ENCODE measurements at places on chromosomes 11 and 22.

GRCh38 chr11:6433998-6434660 is 6.7 kb downstream of the HPX start:
- no peak overlapping the region for H3K27ac ChIP-seq
- no peaks in the 10 kb centered on the region for H3K36me3 ChIP-seq
- no peaks in the 10 kb centered on the region for H3K27me3 ChIP-seq
- DNase-seq = no peak

DNA sequence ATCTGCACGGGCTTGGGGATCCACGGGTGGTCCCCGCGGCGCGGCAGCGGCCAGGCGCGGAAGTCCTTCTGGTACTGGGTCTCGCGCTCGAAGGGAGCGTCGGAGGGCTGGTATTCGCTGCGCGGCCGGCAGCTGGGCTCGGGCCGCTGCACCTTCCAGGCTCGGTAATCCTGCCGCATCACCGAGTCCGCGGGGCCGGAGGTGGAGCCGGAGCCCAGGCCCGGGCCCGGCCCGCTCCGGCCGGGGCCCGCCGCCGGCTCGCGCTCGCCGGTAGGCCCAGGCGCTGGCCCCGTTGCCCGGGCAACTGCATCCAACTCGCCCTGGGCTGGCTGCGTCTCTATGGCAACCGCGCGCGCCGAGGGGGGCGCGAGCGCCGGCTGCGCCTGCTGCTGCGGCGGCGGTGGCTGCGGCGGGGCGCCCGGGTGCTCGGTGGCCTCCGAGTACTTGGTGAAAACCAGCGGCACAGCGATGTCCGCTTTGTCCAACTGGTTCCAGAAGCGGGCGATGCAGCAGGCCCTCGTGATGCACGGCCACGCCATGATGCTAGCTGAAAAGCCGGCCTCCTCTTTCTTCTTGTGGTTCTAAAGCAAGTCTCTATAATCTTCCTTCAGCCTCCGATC is 897 bp downstream of the MAP6 start:
- no peaks in the 10 kb centered on the region for H3K36me3 ChIP-seq
- H3K27ac ChIP-seq = peak overlapping the region; percentile 75
- H3K4me3 ChIP-seq = peak overlapping the region; percentile 58
- peak; percentile 91 for DNase-seq
- H3K4me1 ChIP-seq = peaks cover 21% of the 10 kb centered on the region
- H3K27me3 ChIP-seq = peaks cover 13% of the 10 kb centered on the region

DNA sequence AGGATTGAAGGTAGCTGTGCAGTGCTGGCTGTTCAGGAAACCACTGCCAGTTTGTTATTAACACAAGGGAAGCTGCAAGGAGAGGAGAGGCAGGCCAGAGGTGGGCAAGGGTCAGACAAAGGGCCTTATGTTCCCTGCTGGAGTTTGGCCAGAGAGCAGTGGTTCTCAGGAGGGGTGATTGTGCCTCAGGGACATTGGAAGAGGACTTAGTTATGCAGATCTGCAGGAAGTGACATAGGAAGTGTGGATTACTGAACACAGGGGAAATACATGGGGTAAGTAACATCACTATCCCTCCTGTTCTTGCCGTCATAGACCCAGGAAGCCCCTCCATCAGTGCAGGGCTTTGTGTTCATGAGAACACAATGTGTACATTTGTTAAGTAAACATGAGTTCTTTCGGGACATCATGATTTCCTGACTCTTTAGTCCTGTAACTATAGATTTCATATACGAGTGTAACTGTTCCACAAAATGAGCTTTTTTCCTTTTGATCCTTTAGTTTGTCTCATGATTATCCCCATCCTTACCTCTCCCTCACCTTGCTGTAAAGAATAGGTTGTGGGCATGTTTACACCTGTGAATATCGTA is 5.9 kb downstream of the SRRD start:
- peaks cover 47% of the 10 kb centered on the region for H3K36me3 ChIP-seq
- H3K27me3 ChIP-seq = no peaks in the 10 kb centered on the region
- no peaks in the 10 kb centered on the region for H3K4me1 ChIP-seq
- no peak overlapping the region for H3K27ac ChIP-seq
- H3K4me3 ChIP-seq = no peak overlapping the region

DNA sequence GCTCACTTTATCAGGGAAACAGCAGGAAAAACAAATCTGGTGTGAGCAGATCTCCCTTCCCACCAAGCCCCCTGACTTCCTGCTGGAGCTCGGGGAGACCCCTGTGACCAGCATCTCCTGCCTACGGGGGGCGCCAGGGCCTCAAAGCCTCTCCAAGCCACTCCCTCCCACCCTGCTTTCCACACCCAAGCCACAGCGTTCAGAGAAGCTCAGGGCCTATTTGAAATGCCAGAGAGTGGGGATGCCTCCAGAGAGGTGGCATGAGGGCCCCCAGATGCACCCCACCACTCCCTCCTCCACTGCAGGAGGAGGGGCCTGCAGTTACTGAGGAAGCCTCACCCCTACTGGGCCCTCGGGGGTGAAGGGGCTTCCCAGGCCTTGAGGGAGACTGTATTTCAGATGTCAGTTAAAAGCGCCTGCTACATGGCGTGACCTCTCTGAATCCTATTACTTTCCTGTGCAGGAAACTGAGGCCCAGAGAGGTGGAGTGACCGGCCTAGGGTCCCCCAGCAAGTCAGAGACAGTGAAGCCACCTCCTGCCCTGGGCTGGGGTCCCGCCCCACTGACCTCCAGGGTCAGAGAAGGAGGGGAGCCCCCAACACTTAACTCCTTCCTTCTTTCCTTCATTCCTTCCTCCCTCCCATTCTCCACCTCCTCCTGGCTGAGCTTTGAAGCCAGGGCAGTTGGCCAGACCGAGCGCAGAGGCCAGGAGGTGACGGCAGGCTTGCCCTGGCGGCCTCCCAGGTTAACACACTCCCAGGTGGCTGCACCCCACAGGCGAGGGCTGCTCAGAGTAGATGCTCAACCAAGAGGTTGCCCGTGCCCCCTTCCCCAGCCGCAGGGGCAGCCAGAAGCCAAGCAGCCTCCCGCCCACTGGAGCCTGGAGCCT is 6.0 kb upstream of the CDKN1C start:
- H3K36me3 ChIP-seq = no peaks in the 10 kb centered on the region
- no peaks in the 10 kb centered on the region for H3K27me3 ChIP-seq
- no peak for DNase-seq
- peak overlapping the region; percentile 57 for H3K4me3 ChIP-seq
- no peak overlapping the region for H3K27ac ChIP-seq

DNA sequence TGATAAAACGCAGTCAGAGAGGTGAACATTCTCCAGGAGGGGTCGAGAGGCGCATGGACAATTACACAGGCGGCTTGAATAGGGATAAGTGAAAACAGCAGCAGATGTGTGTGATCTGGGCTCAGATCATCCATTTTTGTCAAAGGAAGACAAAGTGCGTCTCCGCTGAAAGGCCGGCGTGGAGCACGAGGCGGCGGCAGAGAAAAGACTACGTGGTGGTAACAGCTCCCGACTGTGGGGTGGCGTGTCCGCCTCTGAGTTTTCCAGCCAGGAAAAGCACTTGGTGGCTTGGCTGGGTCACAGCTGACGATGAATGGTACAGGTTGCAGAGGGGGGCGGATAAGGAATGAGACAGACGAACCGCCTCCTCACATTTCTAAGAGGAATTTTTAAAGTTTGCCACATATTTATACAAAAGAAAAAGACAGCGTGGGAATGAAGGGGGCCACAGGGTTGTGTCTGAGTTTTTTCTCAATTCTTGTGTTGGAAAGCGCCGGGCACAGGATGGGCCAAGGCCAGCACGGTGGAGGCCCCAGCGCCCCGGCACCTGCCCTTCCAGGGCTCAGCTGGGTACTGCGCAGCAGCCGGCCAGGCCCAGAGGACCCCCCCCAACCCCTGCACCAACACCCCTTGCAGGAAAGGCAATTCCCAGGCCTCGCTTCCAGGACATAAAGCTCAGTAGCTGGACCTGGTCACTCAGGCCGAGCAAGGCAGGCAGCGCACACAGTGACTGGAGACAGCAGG is 80.4 kb downstream of the TRMU start:
- H3K4me1 ChIP-seq = peaks cover 23% of the 10 kb centered on the region
- no peaks in the 10 kb centered on the region for H3K27me3 ChIP-seq
- no peak overlapping the region for H3K4me3 ChIP-seq
- DNase-seq = no peak

DNA sequence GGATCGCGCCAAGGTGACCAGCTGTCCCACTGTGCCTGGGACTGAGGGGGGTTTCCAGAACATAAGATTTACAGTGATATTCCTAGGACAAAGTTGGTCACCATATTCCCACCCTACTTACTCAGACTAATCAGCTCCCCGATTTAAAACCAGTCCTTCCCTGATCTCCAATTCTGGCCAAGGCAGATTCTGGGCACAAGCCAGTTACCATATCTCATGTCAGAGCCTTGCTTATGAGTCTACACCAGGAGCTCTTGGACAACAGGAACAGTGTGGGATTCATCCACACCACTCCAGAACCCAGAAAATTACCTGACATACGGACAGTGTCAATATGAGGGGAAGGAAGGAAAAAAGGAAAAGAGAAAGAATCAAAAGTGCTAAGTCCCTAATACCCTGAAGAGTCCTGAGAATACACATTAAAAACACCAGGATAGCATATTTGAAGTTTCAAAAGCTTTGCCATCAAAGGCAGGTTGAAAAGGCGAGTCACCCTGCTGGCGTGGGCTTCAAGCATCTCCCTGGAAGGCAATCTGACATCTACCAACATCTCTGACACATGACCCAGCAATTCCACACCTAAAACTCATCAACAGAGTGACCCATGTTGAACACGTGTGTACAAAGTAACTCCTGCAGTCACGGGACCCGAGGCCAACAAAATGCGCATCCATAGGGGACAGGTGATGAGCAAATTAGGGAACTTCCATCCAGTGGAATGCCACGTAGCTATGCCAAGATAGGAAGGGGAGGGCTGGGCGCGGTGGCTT is 8.0 kb upstream of the IL2RB start:
- no peak overlapping the region for H3K4me3 ChIP-seq
- H3K27me3 ChIP-seq = no peaks in the 10 kb centered on the region
- H3K4me1 ChIP-seq = no peaks in the 10 kb centered on the region
- no peak overlapping the region for H3K27ac ChIP-seq
- DNase-seq = no peak

DNA sequence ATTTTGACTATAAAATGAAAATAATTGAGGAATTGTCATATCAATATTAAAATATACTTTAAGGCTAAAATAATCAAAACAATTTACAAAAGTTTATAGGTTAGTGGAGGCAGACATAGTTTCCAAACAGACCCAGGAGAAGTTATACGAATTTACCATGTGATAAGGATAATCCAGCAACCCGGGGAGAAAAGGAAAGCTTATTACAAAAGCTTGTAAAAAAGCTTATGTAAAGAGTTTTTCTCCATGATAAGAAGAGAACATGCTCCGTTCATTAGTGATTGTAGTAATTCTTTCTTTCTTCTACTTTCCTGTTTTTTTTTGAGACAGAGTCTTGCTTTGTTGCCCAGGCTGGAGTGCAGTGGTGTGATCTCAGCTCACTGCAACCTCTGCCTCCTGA is 79.0 kb downstream of the ATXN10 start:
- no peaks in the 10 kb centered on the region for H3K4me1 ChIP-seq
- H3K36me3 ChIP-seq = peaks cover 10% of the 10 kb centered on the region
- no peak overlapping the region for H3K27ac ChIP-seq
- no peaks in the 10 kb centered on the region for H3K27me3 ChIP-seq
- no peak for DNase-seq
- H3K4me3 ChIP-seq = no peak overlapping the region

- H3K27me3 ChIP-seq = no peaks in the 10 kb centered on the region
- no peak overlapping the region for H3K4me3 ChIP-seq
- H3K27ac ChIP-seq = no peak overlapping the region
- no peaks in the 10 kb centered on the region for H3K36me3 ChIP-seq
- DNase-seq = no peak
- H3K4me1 ChIP-seq = no peaks in the 10 kb centered on the region
Measured at GRCh38 chr11:27312110-27312509, 50.9 kb downstream of the CCDC34 start.

- H3K36me3 ChIP-seq = peaks cover 14% of the 10 kb centered on the region
- no peaks in the 10 kb centered on the region for H3K27me3 ChIP-seq
- H3K27ac ChIP-seq = no peak overlapping the region
Measured at GRCh38 chr11:63699896-63700295, 18.6 kb downstream of the RTN3 start.

DNA sequence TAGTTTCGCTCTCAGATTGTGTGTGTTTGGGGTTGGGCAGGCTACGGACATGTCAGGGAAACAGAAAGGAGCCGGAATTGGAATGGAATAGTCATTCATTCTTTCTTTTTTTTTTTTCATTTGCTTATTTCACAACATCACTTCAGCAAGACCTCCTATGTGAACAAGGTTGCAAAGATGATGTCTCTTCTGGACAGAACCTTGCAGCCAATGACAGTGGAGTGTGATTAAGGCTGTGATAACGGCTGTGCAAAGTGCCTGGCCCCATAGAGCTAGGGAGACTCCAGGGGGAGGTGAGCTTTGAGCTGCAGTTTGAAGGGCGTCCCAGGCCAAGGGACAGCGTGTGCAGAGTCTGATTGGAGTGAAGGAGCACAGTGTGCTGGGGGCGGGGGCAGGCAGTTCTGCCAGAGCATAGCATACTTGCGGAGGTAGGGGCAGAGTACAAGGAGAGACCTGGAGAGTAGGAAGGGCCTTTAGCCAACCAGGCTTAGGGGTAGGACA is 3.4 kb downstream of the TIGD3 start:
- peaks cover 4% of the 10 kb centered on the region for H3K27me3 ChIP-seq
- H3K27ac ChIP-seq = no peak overlapping the region
- H3K4me3 ChIP-seq = no peak overlapping the region
- H3K4me1 ChIP-seq = peaks cover 35% of the 10 kb centered on the region

DNA sequence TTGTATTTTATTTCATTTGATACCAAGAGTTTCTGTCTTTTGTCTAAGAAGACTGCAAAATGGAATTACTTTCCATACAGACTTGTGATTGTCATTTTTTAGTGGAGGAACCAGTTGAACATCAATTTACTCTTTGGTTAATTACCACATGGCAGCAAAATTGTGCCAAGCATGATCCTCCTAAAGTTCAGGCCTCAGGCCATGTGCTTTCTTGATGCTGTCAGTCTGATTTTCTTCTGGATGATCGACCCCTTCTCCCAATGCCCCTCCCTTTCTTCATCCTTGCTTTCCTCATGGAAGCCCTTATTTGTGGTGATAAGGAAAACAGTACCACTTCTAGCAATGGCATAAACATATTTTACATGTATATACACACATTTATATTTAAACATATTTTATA is 76.2 kb downstream of the SVIP start:
- no peak overlapping the region for H3K4me3 ChIP-seq
- H3K4me1 ChIP-seq = no peaks in the 10 kb centered on the region
- DNase-seq = no peak
- H3K27ac ChIP-seq = no peak overlapping the region
- H3K36me3 ChIP-seq = no peaks in the 10 kb centered on the region

DNA sequence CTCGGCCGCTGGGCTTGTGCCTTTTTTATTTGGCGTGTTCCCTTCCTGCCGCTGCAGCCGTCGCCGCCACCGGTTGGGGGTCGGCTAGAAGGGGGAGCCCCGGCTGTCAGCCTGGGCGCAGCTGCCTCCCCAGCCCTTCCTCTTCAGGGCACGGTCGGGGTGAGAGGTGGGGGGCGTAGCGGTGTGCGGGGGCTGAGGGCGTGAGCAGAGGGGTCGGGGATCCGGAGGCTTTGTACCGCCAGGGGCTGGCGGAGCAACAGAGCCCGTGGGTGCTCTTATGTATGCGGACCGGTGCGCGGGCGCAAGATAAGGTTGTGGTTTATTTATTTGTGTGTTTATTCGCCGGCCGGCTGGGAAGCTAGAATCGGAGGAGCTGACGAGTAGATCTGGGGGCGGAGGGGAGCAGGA is 477 bp downstream of the ZBTB16 start:
- H3K27ac ChIP-seq = peak overlapping the region; percentile 75
- peaks cover 16% of the 10 kb centered on the region for H3K36me3 ChIP-seq
- H3K27me3 ChIP-seq = peaks cover 28% of the 10 kb centered on the region
- peaks cover 34% of the 10 kb centered on the region for H3K4me1 ChIP-seq
